ENCODE measurements at places on chromosomes 1 and 21.

- no peak for DNase-seq
Observed at GRCh38 chr1:2504949-2505272, 21.5 kb downstream of the PANK4 start.

DNA sequence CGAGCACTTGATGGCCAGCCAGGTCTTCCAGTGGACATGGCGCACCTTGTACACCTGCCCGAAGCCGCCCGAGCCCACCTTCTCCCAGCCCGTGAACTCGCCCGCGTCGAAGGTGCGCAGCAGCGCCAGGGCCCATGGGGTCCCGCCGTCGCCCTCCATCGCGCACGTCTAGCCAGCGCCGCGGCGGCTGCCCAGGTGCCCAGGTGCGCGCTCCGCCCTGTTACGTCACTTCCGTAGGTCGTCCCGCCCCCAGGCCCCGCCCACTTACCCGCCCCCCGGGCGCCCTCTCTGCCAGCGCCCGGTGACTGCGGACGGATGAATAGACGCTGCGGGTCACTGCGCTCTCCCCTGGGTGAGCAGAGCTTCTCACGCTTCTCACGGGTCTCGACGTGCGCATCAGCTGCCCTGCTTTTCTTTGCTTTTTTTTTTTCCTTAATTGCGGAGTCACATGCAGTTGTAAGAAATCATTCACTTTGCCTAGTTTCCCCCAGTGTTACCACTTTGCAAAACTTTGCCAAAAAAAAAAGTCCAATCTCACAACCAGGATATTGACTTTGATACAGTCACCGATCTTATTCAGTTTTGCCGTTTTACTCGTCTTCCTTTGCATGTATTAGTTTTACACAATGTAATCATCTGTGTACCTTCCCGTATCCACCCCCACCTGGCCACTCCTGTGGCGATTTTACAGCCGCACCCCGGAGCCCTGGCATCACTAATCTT lies at the start of gene RIPK4:
Gene RIPK4 (minus strand): TSS at position 170 of the 723 bp plus-strand sequence. CDS start 11 bp downstream, at position 159.
- DNase-seq, result peak; percentile 65

GRCh38 chr1:46301808-46302640 lies 1.4 kb downstream of the LRRC41 start:
- peak; percentile 59 for DNase-seq

DNA sequence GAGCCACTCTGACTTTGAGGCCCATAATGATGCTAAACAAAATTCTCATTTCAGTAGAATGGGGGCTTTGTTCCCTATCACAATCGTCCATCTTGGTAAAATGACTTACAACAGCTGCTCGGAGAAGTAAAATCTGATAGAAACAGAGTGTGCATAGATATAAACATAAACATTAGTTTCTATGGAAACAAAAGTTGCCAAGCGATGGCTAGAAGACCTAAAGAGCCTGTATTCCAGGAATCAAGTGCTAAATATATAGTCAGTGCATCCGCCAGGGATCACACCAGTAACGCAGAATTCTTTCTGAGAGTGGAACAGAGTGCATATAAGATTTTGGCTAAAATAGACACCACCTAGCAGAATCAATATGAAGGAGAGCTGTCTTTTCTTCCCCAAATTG lies 91.2 kb upstream of the KAZN start:
- DNase-seq, result no peak

- no peak for DNase-seq
Observed at GRCh38 chr1:32773764-32774463, 43.2 kb downstream of the YARS1 start.

GRCh38 chr21:25456672-25457071 lies 150.6 kb downstream of the MRPL39 start:
- no peak for DNase-seq

GRCh38 chr1:160705742-160706141 lies 5.9 kb downstream of the CD48 start:
- DNase-seq, result no peak

- DNase-seq, result no peak
Observed at GRCh38 chr1:159468321-159468720, 28.8 kb downstream of the OR10J1 start.

GRCh38 chr1:111164151-111164550 lies 24.1 kb downstream of the CEPT1 start:
- no peak for DNase-seq

DNA sequence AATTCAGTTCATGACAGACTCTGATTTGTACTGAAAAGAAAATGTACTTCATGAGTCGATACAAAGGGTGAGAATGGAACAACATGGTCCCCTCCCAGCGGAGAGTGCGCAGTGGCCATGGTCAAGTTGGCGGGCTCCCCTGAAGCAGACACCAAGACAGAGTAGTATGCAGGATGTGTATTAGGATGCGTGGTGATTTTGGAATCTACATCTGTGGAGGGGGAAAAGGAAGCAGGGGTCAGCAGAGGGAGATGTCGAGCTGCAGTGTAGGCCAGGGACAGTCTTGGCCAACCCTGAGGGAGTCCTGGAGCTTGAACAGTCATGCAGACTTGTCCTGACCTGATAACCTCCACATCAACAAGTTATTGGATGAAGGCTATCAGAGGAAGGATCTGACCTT lies 481.0 kb downstream of the OMA1 start:
- no peak for DNase-seq

GRCh38 chr1:22575532-22576149 lies 12.4 kb downstream of the EPHA8 start:
- DNase-seq, result no peak

- no peak for DNase-seq
Observed at GRCh38 chr1:192272732-192273131, 44.1 kb upstream of the RGS21 start.

DNA sequence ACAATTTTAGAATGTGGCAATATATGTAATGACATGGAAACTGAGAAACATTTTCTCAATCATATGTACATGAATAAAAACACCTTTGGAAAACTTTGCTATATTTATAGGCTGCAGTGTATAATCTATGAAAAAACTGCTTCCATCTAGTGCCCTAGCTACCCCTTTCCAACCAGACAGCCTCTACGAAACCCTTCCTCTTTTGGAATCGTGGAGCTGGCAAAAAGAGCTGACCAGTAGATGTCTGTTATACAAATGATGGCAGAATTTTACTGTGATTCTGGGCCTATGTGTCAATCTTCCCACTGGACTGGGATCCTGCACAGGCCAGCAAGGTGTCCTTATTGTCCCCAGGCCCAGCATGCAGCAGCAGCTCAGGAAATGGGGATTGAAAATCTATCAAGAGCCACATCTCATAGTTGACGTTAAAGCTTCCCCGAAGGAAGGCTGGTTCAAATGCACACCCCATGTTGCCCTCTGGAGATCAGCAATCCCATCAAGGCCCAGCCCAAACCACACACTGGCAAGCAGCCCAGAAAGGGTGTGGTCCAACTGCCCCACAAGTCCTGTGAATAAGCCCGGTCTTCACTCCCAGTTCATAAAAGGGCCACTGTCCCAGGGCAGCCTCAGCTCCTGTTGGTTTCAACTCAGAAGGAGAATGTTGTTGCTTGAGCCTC lies 8.8 kb upstream of the FAM20B start:
- peak; percentile 96 for DNase-seq

- no peak for DNase-seq
Observed at GRCh38 chr1:53536606-53537005, 77.4 kb downstream of the DMRTB1 start.

Measured in EH (cell line).